ENCODE measurements at places on chromosomes 1 and 21.
A peak's percentile ranks its signal among the peaks of the same experiment; 100 is the strongest.

DNA sequence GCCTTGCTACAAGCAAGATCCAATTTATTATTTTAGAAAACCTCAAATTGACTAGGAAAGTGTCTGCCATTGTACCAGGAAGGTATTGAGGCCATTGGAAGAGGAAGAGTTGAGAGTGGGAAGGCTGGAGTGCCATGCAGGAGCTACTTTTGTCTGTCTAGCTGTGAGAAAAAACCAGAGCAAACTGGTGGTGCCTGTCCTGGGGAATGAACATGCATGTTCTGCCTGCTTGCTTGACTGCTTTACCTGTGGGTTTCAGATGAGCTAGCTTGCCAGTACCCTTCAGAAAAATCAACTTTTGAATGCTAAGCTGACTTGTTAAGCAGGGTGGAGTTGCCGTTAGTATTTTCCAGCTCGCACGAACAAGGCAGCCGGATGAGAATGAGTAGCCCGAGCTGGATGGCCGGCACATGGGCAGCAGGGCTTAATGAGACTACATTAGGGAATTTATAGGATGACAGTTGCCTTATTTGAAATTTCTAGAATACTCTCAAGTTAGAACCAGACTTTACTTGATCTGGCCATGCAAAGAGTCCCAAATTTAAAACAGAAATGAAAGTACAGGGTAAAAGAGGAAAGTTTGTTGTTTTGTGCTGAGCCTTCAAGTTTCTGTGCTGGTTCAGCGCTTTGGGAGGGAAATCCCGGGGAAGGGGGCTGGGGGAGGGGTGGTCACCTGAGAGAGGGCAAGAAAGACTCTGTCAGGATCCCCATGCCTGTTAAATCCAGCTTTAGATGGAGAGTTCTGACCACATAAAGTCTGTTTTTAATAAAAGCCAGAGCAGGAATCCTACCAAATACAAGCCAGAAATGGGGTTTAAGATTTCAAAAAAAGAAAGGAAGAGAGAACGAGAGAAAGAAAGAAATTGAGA is 29.6 kb upstream of the C1orf105 start:
- no peak for DNase-seq

DNA sequence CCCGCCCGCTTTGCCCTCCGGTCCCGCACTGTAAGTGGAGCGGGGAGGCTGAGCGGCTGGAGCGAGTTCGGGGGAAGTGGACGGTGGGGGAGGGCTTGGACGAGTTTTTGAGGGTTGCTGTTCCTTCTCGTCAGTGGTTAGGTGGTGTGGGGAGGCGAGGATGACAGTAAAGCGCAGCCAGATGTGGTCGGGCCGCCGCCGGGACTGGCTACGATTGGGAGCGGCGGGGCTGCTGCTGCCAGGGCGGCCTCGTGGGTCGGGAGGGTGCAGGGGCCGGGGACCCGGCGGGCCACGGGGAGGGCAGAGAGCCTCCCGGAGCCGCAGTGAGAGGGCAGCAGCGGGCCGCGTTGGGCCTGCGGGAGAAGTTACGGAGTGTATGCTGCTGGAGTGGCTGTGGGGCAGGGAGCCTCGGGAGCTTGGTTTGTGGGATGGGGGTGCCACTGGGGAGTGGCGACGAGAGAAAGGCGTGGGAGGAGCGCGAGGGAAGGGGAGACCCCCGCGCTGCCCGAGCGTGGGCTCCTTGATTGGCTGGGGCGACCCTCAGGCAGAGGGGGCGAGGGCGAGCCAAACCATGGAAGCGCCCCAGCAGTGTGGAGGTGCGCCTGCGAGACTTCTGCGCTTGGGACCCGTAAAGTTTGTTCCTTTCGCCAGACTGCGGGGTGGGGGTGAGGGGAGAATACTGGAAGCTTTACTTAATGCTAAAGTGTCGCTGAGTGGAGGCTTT is 2.1 kb downstream of the ADGRL2 start:
- DNase-seq, result peak; percentile 56

- DNase-seq, result peak; percentile 59
Measured at GRCh38 chr1:21468599-21468998, 28.7 kb downstream of the NBPF3 start.

GRCh38 chr1:107866870-107867269 is 98.1 kb downstream of the VAV3 start:
- no peak for DNase-seq

DNA sequence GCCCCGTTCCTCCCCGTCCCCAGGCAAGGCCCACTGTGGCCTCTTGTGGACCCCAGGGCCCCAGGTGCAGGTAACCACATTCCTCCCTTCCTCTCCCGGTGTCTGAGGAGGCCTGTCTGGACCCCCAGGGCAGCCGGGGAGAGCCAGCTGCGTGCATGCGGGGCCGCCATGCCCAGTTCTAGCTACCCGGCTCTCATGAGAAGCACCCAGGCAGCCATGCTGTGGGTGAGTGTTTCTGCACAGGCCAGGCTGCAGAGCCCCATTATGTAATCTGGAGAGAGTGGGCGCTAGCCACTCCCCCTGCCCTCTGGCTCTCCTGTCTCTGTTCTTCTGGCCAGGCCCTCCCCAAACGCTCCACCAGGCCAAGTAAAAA is 18.4 kb upstream of the PLEKHG5 start:
- DNase-seq, result no peak

- DNase-seq, result peak; percentile 20
Measured at GRCh38 chr1:34681480-34682451, 73.1 kb upstream of the GJB5 start.

- DNase-seq, result no peak
Measured at GRCh38 chr1:51504806-51505525, 14.1 kb downstream of the EPS15 start.

DNA sequence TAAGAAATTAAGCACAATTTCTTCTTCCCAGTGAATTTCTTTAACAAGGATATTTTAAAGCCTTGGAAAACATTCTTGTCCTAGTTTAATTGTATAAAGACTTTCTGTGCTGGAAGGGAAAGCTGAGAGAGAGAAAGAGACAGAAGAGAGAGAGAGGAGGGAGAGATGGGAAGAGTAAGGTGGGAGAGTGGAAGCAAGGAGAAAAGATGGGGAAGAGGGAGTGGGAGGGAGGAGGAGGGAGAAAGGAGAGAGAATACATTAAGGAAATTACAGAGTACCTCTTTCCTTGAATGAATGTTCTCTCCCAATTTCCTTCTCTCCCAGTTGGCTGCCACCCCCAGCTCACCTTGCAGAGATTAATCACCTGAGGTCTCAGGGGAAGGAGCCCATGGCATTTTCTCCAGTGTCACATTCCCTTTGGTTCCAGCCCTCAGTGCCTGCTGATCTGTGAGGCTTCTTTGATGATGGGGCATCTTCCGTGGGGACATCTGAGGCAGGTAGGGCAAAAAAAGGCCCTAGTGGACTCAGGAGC is 32.4 kb upstream of the KCNA10 start:
- no peak for DNase-seq

- DNase-seq, result no peak
Measured at GRCh38 chr1:35398739-35399138, 130.2 kb downstream of the ZMYM4 start.

DNA sequence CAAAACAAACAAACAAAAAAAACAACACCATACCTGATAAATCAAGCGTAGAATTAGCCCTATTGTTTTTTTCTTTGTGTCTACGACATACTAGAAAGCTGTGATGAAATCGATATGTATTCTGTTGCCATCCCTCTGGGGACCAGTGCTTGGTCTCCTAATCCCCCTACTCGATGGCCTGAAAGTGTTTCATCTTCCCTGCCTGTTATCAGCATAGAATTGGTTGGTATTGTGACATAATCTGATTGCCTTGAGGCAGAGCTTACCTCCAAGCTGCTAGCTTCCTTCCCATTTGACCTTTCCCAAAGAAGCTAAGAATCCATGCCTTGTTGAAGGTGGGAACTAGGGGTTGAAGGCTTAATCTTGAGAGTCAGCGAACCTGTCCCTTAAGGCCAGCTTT is 40.7 kb upstream of the PIGV start:
- DNase-seq, result no peak

DNA sequence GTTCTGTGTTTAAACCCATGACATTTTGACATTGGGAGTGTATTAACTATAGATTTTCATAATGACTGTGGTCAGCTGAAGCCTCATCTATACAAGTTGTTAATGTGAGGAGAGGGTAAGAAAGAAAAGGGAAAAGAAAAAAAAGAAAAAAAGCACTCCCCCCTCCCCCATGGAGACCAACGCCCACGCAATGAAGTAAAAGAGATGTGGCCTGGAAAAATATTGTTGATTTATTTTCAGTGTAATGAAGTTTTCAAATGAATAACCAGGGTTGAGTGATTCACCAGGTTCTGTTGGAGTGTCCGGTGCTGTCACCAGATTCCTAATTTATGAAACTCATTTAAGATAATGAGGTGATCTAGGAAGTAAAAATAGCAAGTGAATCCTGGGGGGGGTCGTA is 4.7 kb downstream of the RNF220 start:
- no peak for DNase-seq

- DNase-seq, result peak; percentile 80
Measured at GRCh38 chr1:220326578-220326977, 54.3 kb upstream of the RAB3GAP2 start.

DNA sequence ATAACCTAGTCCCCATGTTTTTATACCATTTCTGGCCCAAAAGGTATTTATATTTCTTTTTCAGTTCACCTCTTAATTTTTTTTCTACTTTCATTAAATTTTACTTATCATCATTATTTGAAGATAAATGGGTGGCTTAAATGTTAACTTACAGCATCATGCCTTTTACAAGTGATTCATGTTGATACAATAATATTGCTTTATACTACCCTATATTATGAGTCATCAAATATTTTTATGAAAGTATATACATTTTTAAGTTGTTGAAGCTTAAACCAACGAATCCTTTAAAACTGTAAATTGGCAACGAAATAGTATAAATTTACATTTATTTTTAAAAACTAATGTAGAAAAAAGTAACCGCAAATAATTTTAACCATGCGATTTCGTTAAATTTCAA is 207.9 kb downstream of the DPYD start:
- no peak for DNase-seq

- peak; percentile 68 for DNase-seq
Measured at GRCh38 chr1:27598902-27599528, 4.9 kb downstream of the AHDC1 start.

DNA sequence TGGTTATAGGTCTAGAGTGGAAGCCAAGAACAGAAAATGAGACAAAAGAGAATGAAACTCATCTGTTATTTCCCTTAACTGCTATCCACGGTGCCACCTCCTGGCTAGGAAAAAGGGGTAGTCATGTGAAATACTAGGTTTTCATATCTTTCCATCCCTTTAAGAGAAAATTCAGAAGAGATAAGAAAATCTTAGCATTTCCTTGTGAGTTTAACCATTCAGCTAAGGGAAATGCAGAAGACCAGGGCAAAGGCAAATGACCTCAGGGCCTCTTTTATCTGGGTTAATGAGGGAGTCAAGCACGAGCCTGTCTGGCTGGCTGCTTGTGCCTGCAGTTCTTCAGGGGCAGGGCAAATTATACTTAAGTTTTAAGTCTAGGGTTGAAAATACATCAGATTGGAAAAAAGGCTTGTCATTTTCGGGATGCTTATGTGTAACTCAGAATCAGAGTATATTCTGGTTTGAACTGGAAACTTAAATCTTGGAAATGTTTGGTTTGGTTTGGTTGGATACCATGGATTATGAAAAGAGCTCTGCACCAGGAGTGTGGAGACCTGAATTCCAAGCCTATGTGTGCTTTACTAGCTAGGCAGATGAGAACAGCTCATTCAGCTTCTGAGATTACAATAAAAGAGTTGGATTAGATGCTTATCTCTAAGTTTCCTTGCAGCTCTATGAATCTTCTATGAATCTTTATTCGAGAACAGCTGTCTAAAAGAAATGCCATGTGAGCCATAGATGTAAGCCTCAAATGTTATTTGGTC is 19.9 kb downstream of the NIBAN1 start:
- no peak for DNase-seq

- DNase-seq, result no peak
Measured at GRCh38 chr1:158150523-158150922, 30.2 kb upstream of the CD1D start.

DNA sequence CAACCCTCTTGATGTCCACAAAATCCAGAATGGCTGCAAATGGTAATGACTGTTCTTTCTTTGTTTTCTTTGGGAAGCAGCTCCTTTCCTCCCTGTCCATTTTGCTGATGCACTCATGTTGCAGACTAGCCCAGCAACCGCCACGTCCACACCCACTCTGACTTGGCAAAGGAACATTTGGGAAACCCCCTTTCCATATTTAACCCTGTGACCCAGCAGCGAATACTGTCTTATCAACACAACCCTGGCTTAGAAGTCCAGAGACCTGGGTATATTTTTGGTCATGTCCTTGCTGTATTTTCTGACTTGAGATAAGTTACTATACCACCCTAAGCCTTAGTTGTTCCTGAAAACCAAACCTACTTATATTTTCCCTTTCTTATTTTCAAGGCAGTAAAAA is 18.1 kb upstream of the SHE start:
- peak; percentile 5 for DNase-seq

DNA sequence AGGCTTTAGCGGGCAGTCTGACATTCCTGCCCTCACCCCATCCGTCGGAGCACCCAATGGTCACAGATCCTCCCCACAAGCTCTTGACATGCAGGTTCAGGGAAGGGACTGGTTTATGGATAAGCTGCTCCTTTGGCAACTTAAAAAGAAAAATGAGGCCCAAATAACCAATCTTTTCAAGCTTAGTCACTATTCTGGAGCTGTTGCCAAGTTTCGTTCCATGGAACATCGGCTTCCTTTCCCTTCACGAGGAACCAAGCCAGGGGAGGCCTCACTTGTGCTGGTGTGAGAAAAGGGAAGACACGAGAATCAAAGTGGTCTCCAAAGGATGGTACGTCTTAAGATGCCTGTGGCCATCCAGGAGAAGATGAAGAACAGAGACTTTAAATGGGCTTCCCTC is 46.1 kb upstream of the LPAR3 start:
- peak; percentile 58 for DNase-seq

- DNase-seq, result peak; percentile 58
Measured at GRCh38 chr1:241985787-241986186, 13.1 kb downstream of the MAP1LC3C start.

DNA sequence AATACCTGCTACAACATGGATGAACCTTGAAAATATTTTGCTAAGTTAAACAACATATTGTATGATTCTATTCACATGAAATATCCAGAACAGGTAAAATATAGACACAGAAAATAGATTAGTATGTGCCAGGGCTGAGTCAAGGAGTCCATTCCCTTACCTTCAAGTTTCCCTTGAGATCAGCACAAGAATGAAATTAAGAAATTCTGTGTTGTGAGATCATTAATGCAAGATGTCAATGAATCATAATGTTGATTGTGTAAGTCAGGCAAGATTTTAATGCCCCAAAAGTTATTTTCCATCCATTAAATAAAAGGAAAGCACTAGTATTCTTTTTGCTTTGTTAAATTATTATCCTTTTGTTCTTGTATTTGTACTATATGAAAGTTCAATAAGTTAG is 139.4 kb downstream of the MRPL39 start:
- no peak for DNase-seq

GRCh38 chr1:175182201-175182746 is 10.3 kb downstream of the KIAA0040 start:
- DNase-seq, result no peak

DNA sequence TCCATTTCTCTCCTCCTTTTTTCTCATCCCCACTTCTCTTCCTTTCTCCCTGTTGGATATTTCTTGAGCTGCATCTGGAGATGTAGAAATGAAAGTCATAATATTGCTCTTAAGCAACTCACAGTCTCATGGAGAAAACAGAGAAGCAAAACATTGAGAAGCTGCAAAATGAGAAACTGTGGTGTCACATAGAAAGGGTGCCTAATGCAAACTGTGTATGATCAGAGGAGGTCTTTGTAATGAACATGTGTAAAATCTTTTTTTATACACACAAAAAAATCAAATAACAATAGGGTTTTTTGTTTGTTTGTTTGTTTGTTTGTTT is 11.8 kb upstream of the SLAMF7 start:
- no peak for DNase-seq
